AG08396 (cell line): ENCODE measurements at places on chromosomes 7 and 10.

DNA sequence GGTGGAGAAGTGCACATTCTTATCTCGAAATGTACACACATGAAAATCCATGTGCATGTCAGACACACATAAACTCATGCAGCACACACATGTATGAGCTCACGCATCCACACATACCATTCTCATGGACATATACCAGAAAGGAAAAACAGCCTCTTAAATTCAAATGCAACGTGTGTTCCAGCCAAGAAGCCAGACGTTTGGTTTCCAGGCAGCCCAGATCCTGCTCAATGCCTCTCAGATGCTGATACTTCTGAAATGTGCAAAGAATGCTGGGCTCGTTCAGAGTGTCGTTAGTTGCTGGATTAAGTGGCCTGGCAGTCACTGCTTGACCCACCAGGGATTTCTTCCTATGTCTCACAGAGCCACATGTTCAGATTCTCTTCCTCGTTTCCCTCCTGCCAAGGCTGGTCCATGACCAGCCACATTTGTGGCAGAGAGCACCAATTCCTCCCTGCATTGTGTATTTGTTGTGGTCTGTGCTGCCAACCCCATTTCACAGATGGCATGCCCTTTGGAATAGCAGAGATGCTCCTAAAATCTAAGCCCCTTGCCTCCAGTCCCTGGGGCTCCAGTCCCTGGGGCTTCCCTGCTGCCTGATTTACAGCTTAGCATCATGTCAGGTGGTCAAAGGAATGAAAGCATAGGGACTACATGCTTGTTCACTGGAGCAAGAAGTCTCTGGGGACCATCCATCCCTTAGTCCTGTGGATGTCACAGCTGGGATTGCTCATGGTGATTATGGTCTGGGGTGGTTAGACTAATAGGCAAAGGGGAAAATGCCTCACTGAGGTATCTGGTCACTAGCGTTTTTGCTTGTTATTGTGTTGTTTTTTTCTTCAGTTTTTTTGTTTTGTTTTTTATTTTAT is 426.6 kb downstream of the PLXNA4 start:
- DNase-seq = no peak

DNA sequence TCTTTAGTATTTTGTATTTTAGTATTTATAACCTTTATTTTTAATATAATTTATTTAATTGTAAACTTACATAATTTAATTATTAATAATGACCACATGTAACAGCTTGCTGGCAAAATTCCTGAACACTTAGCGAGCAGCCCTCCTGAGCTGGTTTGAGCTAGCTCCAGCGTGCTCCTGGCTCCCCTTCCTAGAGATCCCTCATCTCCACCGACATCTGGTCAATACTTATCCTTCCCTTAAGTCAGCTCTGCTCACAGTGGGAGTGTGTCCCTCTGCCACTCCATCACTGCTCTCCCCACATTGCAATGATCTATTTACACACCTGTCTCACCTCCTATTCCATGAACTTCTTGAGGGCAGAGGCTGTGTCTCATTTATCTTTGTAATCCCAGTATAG is 20.6 kb upstream of the TBXAS1 start:
- DNase-seq = no peak

GRCh38 chr10:132542086-132542775 is 4.6 kb downstream of the INPP5A start:
- DNase-seq = no peak

GRCh38 chr10:73252445-73253224 is at the start of gene MRPS16:
TSS of gene MRPS16 (minus strand) at chr10:73252644. CDS start at chr10:73252482, 162 bp downstream.
- peak; percentile 92 for DNase-seq

DNA sequence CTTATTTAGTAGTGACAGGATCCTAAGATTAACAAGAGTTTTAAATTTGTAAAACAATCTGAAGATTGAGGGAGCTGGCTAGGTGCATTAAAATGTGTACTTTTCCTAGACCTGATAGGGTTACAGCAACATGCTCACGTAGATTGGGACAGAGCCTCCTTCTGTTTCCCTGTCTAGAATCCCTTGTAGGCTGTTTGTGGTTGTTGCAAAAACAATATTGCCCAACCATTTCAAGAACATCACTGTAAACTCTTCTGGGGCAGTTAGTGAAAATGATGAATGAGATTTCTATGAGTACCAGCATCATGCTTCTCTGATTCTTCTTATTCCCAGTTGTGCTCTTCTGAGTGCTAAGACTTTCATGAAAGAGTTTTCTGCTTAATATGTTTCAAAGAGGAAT is 14.7 kb upstream of the CPED1 start:
- DNase-seq = no peak

- no peak for DNase-seq
These were observed 65.2 kb downstream of the PTPRE start for GRCh38 chr10:127971963-127972615.

DNA sequence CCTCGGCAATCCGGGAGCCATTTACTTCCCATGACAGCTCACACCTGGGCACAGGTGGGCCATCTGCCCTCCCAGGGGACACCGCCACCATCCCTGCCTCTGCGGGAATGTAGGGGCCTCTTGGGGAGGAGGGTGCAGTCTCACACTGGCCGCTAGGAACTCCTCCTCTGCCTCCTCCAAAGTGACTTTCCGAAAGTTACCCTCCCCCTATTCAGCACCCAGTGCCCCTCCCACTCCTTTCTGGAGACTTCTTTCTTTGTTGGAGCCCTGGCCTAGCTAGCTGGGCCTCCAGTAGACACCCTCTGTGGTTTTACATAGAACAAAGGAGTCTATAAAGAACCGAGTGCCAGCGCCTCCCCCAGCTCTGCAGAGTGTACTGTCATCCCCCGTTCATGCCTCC is 45.8 kb upstream of the MNX1 start:
- no peak for DNase-seq

GRCh38 chr10:3825862-3826351 is 40.9 kb upstream of the KLF6 start:
- DNase-seq = no peak

GRCh38 chr7:137519181-137519691 is 175.7 kb upstream of the PTN start:
- DNase-seq = no peak

- no peak for DNase-seq
These were observed 35.2 kb downstream of the OTUD1 start for GRCh38 chr10:23474081-23474480.

DNA sequence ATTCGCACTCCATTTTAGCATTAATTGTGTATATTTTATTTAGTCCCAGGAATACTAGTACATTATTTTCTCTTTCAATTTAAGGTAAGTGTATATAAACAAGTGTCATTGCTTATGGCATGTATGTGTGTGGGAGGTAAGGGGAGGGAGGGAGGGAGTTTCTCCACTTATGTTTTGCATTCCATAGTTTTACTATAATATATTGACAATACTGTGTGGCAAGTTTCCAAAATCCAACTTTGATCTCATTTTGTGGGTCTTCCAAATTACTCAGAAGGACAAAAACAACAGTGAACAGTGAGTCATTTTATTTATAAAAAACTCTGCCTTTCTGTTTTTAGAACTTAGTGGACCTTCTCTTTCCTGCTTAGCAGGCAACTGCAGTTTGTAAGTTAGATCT is 102.3 kb upstream of the SEMA3E start:
- DNase-seq = no peak

DNA sequence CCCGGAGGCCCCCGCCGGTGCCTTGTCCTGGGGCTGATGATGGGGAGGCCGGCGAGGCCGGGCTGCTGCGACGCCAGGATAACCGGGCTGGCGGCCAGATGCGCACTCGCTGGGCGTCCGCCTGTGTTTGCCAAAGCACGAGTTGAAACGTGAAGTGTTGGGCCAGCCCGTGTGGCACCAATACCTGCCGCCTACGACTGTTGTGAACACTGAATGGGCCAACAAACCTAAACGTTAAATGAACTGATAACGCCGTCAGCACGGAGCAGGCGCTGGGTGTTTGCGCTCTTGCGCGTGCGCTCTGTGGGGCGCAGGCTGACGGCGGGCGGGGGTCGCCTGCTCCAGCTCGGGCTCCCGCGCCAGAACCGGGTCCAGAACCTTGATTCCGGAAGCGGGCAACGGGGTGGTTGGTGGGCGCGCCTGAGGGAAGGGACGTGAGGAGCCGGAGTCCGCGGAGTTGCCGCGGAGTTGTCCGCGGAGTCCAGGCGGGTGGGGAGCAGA is 658 bp downstream of the CYP2E1 start:
- no peak for DNase-seq

- peak; percentile 72 for DNase-seq
These were observed 3.0 kb downstream of the CLRN3 start for GRCh38 chr10:127889605-127890195.

GRCh38 chr10:110918269-110918642 is 724 bp downstream of the BBIP1 start:
- DNase-seq = peak; percentile 93

GRCh38 chr10:132570771-132571649 is 33.4 kb downstream of the INPP5A start:
- no peak for DNase-seq

GRCh38 chr10:86310291-86310690 is 56.3 kb downstream of the GRID1 start:
- DNase-seq = no peak

DNA sequence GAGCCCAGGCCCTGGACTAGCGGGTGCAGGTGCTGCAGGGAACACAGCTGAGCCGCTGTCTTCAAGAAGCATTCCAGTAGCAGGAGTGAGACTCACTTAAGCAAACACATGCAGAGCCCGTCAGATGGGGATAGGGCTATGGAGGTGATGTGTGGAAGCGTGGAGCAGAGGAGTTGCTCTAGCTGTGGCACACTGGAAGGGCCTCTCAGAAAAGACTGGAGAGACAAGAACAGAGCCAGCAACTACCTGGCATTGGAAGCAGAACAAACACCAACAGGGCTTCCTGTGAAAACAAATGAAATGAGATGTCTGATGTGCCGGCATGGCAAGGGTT is 37.8 kb upstream of the GALNTL5 start:
- no peak for DNase-seq

GRCh38 chr10:99938563-99938962 is 71.2 kb downstream of the DNMBP start:
- DNase-seq = no peak

DNA sequence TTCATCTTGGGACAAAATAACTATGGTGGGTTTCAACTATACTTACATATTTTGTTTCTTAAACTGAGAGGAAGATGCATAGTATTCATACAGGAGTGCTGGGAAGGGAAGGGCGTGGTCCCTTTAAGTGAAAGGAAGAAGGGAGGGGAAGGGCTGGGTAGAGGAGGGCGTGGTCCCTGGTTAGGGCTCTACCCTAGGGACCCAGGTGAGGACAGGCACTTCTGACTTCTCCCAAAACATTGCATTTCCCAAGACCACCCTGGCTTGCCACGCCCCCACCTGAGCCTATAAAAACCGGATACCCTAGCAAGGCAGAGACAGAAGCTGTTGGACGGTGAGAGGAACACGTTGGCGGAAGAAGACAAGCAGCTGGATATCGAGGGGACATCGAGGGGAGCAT is 157.6 kb upstream of the PLXNA4 start:
- no peak for DNase-seq

- DNase-seq = no peak
These were observed 184.1 kb downstream of the NOC3L start for GRCh38 chr10:94178475-94179253.

- no peak for DNase-seq
These were observed 138.0 kb downstream of the ZFAND4 start for GRCh38 chr10:45534572-45534971.

DNA sequence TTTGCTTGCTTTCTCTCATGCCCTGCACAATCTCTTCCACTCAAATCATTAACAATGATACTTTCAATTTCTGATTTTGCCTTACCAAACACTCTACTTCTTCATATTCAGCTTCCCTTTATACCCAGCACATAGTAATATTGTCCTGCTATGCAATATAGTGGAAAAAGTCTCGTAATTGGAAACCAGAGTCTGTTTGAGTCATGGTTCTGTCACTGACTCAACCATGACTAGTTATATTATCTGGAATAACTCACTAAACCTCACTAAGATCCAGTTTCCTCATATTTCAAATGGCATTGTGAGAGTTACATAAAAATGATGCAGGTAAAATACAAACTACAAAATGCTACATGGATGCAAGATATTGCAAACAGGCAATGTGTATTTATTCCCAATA is 98.5 kb upstream of the LRRTM3 start:
- DNase-seq = peak; percentile 4

- DNase-seq = no peak
These were observed 122.3 kb downstream of the ADCY1 start for GRCh38 chr7:45696476-45696875.

DNA sequence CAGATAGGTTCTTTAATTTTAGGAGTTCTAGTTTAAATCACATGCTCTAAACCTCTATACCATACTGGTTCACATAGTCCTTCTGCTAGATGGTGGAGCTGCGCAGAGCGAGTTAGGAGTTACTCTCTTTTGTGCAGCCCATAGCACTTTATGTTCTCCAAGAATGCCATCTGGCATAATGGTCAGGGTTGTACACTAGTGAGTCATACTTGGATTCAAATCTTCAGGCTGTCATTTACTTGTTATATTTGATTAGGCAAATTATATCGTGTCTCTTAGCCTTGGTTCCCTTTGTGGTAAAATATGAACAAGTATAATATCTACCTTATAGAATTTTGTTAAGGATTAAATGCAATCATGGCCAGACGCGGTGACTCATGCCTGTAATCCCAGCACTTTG is 1078.3 kb downstream of the NRG3 start:
- DNase-seq = no peak

DNA sequence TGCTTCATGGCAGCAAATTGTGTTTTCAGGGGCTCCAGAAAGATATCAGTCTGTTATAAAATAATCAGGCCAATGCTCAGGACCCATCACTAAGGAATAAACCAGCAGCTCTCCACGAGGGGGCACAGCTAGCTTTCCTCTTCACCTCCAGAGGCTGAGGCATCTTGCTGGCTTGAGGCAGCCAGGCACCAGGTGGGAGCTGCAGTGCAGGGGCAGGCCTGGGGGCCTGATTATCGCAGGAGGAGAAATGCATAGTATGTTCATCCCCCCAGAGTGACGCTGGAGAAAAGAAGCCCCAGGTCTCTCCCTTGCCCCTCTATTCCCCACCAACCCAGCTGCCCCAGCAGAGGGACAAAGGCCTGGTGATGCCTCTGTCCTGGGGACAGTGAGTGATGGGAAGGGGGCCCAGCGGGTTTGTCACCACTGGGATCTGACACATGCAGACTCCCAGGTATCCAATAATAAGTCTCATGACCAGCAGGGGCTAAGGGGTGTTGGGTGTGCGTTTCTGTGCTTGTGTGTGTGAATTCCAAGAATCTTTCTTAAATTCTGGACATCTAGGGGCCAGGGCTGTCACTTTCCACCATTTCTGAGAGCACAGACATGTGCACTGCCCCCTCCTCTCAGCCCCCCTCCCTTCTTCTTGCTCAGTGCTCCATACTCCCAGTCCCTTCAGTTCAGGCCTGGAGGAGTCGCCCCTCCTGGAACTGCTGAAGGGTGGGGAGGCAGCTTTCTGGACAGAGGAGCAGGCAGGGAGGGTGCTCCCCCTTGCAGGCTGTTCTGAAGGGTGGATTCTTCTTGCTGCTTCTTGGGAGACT is 128.1 kb upstream of the FAM20C start:
- DNase-seq = peak; percentile 68
